ENCODE measurements at places on chromosomes 1 and 21.

GRCh38 chr21:33980276-33980916 is 64.8 kb upstream of the ATP5PO start:
- H3K36me3 ChIP-seq = no peaks in the 10 kb centered on the region
- peaks cover 18% of the 10 kb centered on the region for H3K4me1 ChIP-seq
- no peak overlapping the region for H3K27ac ChIP-seq

DNA sequence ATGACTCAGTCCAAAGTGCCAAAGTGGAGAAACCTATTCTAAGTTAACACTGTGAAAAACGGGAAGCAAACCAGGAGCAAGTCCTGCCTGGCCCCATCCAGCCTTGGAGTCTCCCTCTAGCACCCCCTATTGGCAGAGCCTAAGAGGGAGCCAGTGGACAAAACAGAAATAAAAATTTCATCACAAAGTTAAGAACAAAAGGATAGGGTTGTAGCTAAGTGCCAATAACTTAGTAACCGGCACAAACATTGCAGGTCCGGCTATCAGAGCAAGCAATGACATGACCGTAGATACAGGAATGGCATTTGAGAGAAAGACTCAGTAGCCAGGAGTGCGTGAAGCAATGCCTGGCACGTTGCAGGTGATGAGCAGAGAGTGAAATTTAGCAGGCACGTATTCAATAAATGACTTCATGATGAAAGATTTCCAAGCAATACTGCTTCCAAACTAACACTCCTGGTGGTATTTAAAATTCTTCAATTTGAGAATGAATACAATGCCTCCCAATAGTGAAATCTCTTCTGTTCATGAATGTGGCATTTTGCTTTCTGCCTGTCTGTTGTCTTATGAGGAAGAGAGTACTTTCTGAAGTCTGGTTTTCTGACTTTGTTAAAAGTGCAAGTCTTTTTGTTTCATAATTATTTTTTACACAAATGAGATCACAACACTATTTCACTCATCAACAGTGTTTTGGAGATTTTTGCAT is 391.0 kb downstream of the OMA1 start:
- H3K27ac ChIP-seq = no peak overlapping the region
- DNase-seq = no peak
- no peaks in the 10 kb centered on the region for H3K27me3 ChIP-seq

DNA sequence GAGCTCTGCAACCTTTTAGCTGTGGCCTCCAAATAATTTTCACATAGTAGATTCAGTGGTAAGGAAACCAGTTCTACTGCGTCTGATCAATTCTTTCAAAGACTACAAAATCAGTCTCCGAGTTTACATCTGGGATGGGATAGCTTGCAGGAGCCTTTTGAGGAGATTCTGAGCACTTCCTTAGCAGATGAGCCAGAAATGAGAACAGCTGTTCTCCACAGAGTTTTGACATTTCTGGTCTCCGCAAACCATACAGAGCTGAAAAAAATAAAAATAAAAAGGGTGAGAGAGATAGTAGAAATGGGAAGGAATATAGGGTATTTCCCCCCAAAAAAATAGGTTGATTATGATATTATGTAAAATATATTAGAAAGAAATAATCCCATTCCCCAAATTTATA is 119.3 kb downstream of the LYPLAL1 start:
- no peaks in the 10 kb centered on the region for H3K27me3 ChIP-seq
- H3K27ac ChIP-seq = no peak overlapping the region
- peaks cover 22% of the 10 kb centered on the region for H3K36me3 ChIP-seq
- no peak for DNase-seq
- H3K4me1 ChIP-seq = no peaks in the 10 kb centered on the region
- H3K4me3 ChIP-seq = no peak overlapping the region

- H3K4me3 ChIP-seq = no peak overlapping the region
- no peaks in the 10 kb centered on the region for H3K27me3 ChIP-seq
- H3K4me1 ChIP-seq = peaks cover 28% of the 10 kb centered on the region
- H3K36me3 ChIP-seq = no peaks in the 10 kb centered on the region
These were observed 230.7 kb upstream of the FGGY start for GRCh38 chr1:59066236-59066635.

DNA sequence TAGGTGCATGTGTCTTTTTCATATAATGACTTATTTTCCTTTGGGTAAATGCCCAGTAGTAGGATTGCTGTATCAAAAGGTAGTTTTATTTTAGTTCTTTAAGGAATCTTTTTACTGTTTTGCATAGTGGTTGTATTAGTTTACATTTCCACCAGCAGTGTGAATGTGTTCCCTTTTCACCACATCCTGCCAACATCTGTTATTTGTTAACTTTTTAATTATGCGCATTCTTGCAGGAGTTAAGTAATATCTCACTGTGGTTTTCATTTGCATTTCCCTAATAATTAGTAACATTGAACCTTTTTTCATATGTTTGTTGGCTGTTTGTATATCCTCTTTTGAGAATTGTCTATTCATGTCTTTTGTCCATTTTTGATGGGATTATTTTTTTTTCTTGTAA is 1761.9 kb downstream of the PLA2G4A start:
- H3K36me3 ChIP-seq = no peaks in the 10 kb centered on the region
- no peaks in the 10 kb centered on the region for H3K4me1 ChIP-seq
- H3K4me3 ChIP-seq = no peak overlapping the region
- H3K27me3 ChIP-seq = no peaks in the 10 kb centered on the region
- no peak overlapping the region for H3K27ac ChIP-seq

All from naive B cell (primary cell).